AG08395 (cell line): ENCODE measurements at places on chromosomes 2 and 18.

DNA sequence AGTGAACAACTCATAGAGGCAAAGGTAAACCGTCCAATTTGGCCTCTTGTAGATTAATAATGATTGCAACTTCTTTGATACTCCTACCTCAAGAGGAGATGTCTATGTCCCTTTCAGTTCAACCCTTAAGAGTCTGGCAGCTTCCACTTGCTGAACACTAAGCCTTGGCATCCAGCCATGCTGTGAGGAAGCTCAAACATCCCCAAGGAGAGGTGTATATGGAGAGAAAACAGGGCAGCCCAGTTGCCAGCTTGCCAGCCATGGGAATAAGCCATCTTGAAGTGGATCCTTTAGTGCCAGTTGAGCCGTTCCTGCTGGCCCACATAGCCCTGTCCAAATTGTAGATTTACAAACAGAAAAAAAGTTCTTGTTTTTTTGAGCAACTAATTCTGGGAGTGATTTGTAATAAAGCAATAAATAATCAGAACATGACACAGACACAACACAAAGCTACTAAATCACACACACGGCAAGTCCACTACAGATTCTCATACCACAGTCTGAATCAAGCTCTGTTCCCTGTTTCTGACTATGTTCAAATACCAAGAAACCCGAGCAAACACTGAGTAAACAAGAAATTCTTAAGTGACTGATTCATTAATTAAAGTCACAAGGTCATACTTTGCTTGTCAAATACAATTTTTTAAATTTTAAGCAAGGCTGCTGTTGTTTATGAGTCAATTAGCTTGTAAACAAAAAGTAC is 96.1 kb downstream of the PID1 start:
- DNase-seq, result peak; percentile 33

GRCh38 chr2:20914771-20915170 is 91.9 kb upstream of the LDAH start:
- no peak for DNase-seq

- no peak for DNase-seq
These were observed 8.0 kb downstream of the TEX261 start for GRCh38 chr2:70986499-70987189.

DNA sequence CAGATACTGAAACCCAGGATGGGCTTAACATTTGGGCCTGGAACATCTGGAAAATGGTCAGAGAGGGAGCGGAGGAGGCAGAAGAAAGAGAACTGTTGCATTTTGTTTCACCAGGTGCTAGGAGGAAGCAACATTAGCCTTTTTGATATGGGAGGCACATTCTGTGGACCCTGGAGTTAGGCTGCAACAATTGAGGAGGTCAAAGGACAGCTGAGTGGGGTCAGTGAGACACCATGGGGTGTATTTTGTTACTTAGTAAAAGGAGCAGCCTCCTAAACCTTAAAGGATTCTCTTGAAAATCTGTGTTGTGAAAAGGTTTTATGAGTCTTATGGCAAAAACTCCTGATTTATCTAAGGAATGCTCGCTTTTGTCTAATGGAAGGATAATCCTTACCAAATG is 124.9 kb downstream of the GREB1L start:
- DNase-seq, result no peak

GRCh38 chr2:47513981-47514520 is 111.1 kb downstream of the MSH2 start:
- DNase-seq, result no peak

DNA sequence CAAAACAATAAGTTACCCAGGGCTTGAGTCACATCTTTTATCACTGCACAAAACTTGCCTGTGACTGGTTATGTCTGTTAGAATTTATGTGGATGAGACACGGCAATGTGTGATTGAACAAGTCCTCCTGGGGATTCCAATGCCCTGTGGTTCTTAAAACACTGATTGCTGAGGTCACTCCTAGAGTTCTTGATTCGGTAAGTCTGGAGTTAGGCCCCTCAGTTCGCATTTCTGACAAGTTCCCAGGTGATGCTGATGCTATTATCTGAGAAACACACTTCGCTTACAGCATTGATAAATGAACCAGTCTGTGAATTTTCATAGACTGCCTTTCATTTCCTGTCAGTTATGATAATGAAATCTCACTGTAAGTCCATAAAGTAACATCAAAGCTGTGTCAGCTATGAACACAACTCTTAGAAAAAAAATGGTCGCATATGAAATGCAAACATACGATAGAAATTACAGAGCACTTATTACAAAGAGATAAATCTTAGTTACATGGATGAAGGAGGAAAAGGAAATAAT is 214.0 kb downstream of the DLGAP1 start:
- DNase-seq, result no peak

DNA sequence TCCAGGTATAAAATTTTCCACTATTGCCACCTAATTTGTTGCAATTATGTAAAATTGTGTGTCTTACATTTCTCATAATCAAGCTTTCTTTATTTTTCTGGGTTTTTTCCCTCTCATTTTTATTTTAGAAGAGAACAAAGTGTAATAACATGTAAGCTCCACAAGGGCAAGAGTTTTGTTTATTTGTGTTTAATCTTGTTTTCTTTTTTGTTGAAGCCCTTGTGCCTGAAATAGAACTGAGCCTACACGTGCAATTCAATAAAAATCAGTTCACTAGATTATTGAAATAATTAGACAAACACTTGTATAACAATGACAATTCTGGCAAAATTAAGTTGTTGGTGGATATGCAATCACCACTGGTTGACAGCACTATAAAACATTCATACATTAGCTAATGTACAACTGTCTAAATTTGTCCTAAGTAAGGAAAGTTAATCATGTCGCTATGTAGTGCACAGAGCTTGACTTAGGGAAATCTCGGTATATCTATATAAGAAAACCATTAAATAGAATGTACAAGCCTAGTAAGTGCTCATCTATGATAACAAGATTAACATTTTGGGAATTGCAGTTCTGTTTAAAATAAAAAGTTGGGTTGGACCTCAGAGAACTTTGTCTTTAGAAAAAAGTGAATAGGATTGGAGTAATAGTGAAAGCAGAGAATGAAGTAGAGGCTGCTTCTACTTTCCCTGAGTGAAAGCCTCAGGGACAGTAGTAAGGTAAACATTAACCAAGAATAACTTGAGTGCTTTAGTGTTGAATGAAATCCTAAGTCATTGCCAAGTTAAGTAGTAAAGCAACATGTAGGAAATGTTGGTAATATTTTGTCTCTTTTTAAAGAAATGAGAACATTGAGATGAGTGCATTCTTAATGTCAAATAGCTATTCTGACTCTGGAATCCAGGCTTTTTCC is 37.4 kb upstream of the NOL4 start:
- no peak for DNase-seq

- no peak for DNase-seq
These were observed 88.1 kb downstream of the TTC27 start for GRCh38 chr2:32715981-32716380.

- peak; percentile 76 for DNase-seq
These were observed 289.2 kb downstream of the TNS1 start for GRCh38 chr2:217713395-217714286.

DNA sequence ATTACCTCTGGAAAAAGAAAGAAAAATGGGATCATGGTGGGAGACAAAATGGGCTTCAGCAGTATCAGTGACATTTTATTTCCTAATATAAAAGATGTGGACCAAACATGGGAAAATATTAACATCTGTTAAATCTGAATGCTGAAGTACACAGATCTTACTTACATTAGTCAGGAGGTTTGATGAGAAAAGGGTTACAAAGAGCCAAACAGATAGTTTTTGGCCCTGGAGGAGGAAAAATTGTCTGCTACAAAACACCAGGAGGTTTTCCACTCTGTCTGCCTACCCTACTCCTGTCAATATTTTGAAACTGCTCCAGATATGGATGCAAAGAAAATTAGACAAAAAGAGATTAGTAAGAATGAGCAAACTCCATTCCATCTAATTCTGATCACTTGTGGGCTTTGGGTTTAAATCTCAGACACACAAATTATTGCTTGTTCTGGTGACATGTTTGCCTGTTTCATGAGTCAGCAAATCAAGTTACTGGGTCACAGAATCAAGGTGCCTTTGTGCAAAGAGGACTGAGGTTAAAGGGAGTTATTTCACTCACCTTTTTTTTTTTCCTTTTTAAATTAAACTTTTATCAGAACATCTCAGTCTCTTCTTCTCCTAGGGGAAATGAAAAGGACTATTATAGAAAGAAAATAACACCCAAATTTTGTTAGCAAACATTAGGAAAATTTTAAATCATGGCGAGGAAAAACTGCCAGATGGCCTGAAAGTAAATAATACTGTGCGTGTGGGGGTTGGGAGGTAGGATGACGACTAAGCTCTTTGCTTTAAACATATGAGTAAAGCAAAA is 87.0 kb upstream of the SPATS2L start:
- DNase-seq, result no peak

GRCh38 chr2:16693854-16694253 is 28.2 kb upstream of the CYRIA start:
- no peak for DNase-seq

DNA sequence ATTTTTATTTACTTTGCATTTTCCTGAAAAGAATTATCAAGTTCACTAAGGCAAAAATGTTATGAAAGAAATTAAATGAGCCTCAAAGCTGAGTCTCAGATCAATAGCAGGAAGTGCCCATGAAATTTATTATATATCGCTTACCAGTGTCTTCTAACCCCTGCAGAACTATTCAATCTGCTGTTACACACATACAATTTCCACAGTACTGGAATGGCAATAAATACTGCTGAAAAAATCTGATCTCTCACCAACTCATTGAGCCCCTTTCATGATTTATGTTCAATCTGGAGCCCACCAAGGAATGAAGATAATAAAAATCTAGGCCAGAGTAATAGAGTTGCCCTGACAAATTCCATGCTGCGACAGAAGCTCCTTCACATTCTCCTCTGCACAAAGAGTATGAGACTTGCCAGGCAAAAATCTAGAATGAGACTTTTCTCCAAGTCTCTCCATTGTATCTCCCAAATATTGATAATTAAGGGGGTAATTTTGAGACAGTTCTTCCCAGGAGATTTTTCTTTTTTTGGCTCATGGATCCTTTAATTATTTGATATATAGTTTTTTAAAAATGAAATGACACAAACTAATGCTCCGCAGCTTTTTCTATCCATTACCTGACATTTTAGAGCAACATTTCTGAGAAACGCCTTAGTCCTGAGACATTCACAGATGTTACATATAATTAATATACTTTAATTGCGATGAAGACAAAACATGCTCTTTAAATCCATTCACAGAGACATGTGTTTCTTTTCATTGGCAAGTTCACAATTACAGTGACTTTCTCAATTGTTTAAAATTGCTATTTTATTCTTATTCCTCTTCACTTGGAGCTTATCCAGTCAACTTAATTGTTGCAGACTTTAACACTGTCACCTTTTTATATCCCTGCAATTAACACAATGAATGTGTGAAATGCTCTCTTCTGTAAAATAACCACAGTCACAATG is 1020.4 kb downstream of the CBLN2 start:
- no peak for DNase-seq

GRCh38 chr2:19731037-19731436 is 170.7 kb downstream of the TTC32 start:
- DNase-seq, result no peak

DNA sequence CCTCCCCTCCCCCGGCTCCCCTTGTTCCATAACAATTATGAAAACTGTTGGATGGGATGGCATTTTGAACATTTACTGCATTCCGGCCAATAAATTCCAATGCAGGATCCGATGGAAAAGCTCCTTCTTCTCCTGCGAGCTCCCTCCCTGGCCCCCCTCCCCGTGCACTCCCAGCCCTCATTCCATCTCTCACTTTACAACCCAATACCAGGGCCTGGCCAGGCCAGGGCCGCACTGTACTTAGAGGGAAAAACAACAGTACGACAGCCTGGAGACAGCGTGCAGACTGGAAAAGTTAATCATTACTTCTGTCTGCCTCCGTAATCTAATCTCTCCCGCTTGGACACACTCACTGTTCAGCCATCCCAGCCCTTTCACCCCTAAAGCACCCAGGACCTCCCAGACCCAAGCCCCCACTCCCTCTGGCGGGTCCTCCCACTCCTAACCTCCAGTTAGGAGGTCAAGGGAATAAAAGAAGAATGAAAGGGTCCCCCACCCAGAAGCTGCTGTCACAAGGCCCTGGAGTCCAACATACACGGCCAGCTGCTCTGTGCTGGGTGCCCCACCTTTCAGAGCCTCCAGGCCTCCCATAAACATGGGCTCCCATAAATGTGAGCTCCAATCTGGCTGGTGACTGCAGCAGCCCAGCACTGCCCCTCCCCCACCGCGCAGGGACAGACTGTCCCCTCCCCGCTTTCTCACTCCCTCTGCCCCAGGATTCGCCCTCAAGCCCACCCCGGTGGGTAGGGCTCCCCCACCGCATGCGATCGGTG is 20.6 kb downstream of the SMAD7 start:
- DNase-seq, result peak; percentile 78

GRCh38 chr18:39272230-39272629 is 1706.6 kb upstream of the CELF4 start:
- DNase-seq, result no peak

- no peak for DNase-seq
These were observed 124.9 kb downstream of the GALNT14 start for GRCh38 chr2:31013301-31013700.

GRCh38 chr2:20429528-20429927 is 17.3 kb upstream of the RHOB start:
- DNase-seq, result no peak

DNA sequence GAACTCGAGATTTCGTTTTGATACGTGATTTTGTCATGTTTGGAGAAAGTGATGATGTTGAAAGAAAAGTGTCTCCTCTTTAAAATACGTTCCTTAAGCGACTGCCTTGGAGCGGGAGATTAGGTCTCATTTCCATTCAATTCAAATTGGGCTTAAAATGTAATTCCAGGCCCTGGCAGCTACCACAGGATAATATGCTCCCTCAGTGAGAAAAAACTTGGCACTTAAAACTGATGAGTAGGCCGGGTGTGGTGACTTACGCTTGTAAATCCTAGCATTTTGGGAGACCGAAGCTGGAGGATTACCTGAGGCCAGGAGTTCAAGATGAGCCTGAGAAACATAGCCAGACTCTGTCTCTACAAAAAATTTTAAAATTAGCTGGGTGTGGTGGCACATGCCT is 146.3 kb upstream of the L3MBTL4 start:
- no peak for DNase-seq

DNA sequence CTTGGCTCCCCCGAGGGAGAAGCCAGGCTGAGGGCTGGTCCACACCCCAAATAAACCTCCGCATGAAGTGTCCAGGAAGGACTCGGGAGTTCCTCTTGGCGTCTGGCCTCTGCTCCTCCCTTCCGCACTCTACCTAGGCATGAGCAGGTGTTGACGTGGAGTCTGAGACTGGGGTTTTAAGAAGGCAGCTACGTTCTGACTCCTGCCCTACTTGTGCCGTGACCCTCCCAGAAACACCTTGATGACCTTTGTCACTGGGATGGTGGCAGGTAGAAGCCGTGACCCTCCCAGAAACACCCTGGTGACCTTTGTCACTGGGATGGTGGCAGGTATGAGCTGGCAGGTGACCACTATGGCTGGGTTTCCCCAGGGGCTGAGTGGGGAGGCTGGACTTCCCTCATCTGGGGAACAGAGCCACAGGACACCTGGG is 54.8 kb downstream of the HS6ST1 start:
- DNase-seq, result no peak

DNA sequence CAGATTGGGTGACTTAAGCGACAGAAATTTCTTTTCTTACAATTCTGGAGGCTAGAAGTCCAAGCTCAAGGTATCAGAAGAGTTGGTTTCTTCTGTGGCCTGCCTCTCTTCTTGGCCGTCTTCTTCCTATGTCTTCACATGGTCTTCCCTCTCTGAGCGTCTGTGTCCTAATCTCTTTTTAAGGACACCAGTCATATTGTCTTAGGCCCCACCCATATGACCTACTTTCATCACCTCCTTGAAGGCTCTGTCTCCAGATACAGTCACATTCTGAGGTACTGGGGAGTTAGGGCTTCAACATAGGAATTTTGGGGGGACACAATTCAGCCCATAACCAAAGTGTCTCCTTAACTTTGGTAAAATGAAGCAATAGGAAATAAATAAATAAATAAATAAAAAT is 110.9 kb upstream of the EPC2 start:
- no peak for DNase-seq
